ENCODE measurements at places on chromosomes 6 and 20.

DNA sequence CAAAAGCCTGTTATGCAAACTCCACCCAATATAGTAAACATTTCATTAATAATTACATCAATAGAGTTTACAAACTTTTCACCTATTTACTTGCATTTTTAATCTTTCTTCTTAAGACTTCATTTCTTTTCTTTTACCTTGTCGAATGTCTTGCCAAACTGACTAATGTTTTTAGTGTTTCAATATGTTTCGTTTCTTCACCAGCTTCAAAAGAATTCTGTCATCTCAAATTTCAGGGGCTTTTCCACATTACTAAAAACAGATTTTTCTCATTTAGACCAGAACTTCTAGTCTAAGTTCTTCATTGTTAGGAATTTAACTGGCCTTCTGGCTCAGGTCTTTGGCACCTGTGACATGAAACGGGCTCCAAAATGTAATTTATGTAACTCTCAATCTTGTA lies 196.5 kb downstream of the ARHGAP18 start:
- peak; percentile 44 for DNase-seq

DNA sequence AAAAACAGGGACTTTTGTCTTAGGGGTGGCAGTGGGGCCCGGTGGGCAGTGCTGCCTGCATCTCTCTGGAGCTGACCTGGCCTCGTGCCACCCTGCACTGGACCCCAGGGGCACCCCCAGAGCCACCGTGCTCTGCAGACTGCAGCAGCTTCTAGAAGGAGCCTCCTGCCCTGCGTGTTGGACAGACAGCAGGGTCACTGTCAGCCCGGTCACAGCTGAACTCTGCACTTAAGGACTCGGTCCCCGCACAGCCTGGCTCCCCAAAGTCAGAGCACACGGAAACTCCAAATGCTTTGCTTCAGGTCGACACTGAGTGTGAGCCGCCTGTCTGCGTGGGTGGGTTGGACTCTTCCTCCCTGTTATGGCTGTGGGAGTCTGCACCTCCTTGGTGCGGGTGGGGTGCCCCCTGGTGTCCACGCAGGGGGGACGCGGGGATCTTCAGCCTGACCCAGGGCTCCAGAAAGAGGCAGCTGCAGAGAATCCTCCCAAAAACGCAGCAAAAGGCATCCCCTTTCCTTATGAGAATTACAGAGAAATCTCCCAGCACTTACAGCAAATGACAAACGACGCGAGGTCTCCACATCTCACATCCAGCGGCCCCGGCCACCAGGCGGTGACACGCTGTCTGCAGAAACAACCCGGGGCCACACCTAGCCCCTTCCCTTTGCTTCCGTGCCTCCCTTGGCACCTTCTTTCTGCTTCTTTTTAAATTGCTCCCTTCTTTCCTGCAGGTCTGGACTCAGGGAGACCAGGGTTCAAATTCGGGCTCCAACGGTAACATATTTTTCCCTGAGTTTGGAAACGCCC lies 36.3 kb upstream of the DACT2 start:
- peak; percentile 25 for DNase-seq

DNA sequence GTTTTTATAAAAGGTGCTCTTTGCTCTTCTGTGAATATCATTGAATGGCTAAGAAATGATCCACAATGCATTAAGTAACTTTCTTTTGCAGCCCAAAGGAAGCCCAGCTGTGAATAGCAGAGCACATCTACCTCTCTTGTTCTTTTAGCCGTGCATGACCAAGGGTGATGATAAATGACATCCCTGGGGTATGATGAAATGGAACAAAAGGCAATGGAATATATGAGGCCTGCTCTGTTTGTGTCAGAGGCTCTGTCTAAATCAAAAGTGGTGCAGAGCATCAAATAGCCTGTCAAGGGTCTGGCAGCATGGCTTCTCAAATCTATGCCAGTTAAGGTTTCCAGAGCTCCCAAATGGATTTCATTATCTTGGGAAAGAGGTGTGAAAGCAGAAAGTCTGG lies 362.6 kb upstream of the RNF217 start:
- DNase-seq, result no peak

DNA sequence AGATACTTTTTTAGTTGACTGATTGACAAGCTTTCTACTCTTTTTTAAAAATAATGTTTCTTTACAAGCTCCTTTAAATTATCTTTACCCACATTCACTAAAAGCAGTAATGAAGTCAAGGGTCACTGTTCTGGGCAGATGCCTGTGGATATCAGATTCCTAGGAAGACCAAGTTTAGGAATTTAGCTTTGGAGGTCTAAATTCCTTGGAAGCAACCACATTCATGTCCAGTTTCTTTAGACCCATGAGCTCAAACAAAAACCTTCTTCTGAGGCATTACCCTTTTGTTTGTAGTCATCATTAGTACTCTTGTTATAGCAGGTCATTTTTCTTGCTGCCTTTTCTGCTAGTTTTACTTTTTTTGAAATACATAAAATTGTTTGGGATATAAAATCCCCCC lies 462.9 kb upstream of the JAG1 start:
- no peak for DNase-seq

- no peak for DNase-seq
Observed at GRCh38 chr6:42375007-42375635, 76.6 kb downstream of the TRERF1 start.

- DNase-seq, result no peak
Observed at GRCh38 chr20:62406635-62407176, 379 bp downstream of the CABLES2 start.

DNA sequence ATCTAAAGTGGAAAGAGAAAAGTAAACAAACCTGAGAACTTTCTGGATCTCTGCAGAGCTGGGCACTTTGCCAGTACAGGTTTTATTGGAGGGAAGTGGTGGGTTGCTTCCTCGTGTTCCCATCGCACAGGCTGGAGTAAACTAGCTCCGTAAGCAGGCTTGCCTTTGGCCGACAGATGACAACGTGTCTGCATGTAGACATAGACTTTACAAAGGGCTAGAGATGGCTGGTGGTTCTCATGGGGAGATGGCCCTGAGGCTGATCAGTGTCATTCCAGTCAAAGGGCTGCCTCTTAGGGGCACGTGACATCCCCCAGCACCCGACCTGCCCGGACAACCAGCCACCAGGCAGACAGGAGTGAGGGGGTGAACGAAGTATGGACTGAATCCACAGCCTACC lies 98.8 kb downstream of the YTHDF1 start:
- no peak for DNase-seq

- DNase-seq, result no peak
Observed at GRCh38 chr6:39911513-39912125, 22.6 kb downstream of the MOCS1 start.

- DNase-seq, result no peak
Observed at GRCh38 chr20:32029561-32029960, 19.3 kb downstream of the CCM2L start.

GRCh38 chr6:96926425-96926824 lies 1.9 kb downstream of the KLHL32 start:
- DNase-seq, result no peak

DNA sequence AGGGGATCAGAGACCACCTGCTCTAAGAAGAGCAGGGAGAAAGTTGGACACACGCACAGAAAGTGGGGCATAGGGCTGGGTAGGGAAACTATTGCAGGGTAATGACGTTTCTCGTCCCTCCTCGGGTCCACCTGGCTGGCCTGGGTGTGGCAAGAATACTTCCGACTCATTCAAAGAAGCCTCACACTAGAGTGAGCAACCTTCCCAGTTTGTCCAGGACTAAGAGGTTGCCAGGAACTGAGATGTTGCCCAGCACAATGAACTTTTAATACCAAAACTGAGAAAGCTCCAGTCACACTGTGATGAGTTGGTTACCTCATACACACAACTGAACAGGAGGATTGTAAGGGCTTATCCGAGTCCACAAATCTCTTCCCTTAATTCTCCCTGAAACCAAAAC lies 74.5 kb upstream of the ADGRF1 start:
- no peak for DNase-seq

- no peak for DNase-seq
Observed at GRCh38 chr20:33679758-33680485, 5.7 kb upstream of the NECAB3 start.

GRCh38 chr6:26284537-26285142 lies 80.4 kb upstream of the BTN3A2 start:
- peak; percentile 70 for DNase-seq

- peak; percentile 74 for DNase-seq
Observed at GRCh38 chr20:881051-881782, 34.9 kb downstream of the ANGPT4 start.

- DNase-seq, result no peak
Observed at GRCh38 chr6:37513155-37513554, 13.5 kb upstream of the CCDC167 start.

GRCh38 chr6:17998442-17998841 lies 11.0 kb upstream of the KIF13A start:
- peak; percentile 23 for DNase-seq

DNA sequence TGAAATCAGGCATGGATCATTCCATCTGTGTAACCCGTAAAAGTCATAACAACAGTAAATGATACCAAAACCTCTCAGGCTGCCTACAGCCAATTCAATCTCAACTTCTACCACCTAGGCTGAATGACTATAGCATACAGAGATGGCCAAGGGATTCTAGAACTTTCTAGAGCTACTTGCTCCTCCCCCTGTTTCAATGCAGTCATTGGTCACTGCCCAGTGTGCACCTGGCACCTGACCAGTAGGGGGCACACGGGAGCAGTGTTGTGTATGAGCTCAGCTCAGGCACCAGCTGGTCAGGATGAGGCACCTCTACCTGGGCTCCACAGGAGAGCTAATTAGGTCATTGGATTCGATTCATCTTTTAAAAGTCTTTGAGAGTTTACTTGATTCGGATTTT lies 86.2 kb downstream of the PLEKHG1 start:
- no peak for DNase-seq

DNA sequence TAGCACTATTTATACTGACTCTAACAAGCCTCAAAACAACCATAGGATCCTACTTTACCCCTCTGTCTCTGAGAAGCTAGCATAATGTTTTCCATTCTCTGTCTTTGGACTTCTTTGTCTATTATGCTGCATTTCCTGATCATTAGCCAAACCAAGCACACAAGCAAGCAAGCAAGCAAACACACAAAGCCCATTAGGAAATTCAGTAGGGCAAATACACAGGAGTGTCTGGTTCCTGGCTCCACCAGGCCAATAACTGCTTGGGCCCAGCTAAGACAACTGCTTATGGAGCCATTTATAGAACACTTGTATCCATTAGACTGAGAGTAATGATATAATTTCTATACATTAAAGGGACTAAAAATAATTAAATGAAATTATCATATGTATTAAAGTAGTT lies 952.9 kb upstream of the EPHA7 start:
- no peak for DNase-seq

DNA sequence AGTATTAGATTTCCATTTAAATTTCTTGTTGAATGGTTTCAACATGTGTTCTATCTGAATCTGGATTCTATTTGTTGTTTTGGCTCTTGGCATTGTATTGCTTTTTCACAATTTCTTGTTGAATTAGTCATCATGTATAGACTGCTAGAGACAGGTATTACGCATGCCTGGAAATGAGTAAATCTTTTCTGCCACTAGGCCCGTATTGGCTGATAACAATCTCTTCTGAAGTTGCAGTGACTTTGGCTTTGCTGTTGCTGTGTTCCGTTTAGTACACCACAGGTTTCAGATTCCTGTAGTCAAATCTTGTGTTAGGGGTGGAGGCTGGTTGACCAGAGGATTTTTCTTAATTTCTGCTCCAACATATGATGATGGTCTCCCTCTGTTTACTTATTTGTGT lies 1339.4 kb downstream of the GRIK2 start:
- DNase-seq, result no peak

- no peak for DNase-seq
Observed at GRCh38 chr6:167533851-167534250, 209.0 kb downstream of the TTLL2 start.

GRCh38 chr6:137697267-137697938 lies 169.7 kb upstream of the TNFAIP3 start:
- peak; percentile 80 for DNase-seq

GRCh38 chr20:51392614-51393186 lies 149.8 kb downstream of the NFATC2 start:
- DNase-seq, result no peak

GRCh38 chr6:1903780-1904465 lies 294.2 kb downstream of the FOXC1 start:
- DNase-seq, result peak; percentile 22

DNA sequence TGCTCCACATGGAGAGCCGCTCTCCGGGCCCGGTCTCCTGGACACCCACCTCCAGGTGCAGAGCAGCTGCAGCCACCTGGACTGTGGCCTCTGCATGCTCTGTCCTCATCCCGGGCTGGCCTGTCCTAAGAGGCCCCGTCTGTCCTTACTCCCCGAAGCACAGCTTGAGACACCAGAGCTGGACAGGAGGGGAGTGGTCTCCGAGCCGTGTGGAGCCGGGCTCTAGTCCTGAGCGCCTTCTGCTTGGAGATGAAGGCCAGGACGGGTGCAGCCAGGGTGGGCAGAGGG lies 6.7 kb upstream of the NTSR1 start:
- DNase-seq, result no peak

DNA sequence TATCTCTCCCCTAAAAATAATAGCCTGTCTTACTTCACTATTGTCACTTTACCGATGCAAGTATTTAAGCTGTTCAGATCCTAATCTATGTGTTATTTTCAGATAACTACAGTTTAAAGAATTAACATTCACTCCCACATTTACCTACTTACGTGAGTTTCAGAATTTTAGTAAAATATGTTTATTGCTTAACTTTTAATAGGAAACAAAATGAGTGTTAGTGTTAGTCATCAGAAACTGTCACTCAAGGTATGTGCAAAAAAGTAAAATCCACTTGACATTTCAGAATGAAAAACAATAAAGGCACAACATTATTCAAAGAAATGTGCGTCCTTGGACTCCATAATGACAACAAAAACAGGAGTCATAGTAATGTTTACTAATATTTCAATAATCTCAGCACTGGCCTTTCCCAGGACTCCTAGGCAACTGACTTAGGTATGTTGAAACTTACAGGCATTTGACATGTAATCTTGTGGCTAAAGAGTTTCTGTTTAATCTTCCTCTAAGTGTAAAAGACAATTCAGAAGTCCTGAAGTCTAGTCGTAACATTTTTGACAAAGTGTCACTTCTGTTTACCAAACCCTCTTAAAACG lies 4.5 kb downstream of the ATXN1 start:
- no peak for DNase-seq

DNA sequence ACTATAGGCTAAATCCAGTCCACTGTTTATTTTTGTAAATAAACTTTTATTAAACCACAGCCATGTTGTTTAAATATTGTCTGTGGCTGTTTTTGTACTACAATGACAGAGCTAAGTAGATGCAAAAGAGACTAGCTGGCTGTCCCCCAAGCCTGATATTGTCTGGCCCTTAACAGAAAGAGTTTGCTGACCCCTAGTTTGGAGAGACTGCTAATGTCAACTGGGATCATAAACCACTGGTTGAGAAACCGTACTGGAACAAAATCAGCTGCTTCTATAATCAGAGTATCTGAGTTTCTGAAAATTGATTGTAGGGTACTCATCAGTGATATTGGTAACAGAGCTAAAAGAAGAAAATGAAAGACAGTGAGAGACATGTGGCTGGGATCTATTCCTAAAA lies 102.6 kb upstream of the FAM184A start:
- no peak for DNase-seq

- DNase-seq, result no peak
Observed at GRCh38 chr20:61307686-61308476, 55.8 kb downstream of the CDH4 start.
